GM19239 (cell line): ENCODE measurements at places on chromosomes 16 and 17.

DNA sequence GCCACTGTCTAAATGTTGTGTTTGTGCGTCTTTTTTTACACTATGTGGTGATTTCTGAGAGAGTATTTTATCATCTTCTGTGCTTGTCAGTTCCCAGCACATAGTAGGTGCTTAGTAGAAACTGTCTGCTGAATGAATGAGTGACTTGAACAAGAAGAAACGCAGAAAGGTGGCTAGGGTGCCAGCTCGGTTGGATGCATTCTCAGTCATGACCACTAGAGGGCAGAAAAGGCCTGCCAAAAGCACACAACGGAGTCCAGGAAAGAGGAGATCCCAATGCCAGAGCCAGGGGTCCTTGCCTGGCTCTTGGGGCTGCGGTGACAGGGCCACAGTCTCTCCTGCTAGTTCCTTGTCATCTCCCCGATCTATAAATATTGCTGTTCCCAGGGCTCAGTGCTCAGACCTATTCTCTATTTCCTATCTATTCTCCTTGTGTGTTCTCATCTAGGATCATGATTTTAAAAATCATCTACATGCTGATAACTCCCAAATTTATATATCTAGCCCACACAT lies 57.3 kb upstream of the CCL1 start:
- peak; percentile 76 for DNase-seq

DNA sequence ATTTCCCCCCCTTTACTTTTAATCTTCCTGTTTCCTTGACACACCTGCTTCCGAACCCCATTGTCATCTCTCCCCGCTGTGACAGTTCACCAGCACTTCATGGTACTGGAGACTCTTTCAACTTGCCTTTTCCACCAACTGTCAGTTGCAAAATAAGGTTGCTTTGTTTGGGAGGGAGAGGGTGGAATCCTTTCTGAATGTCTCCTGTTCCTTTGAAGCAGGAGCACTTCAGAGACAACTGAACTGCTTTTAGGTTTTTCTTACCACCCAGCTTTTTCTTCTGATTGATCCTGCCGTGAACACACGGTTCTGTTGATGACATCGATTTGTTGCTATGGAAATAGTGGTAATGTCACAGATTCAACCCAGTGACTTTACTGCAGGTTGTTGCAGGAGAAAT lies 42.0 kb downstream of the RPA1 start:
- DNase-seq = no peak

- no peak for DNase-seq
Observed at GRCh38 chr16:75235721-75236193, 15.7 kb downstream of the BCAR1 start.

GRCh38 chr17:9231449-9232154 lies 210.3 kb downstream of the NTN1 start:
- DNase-seq = no peak

DNA sequence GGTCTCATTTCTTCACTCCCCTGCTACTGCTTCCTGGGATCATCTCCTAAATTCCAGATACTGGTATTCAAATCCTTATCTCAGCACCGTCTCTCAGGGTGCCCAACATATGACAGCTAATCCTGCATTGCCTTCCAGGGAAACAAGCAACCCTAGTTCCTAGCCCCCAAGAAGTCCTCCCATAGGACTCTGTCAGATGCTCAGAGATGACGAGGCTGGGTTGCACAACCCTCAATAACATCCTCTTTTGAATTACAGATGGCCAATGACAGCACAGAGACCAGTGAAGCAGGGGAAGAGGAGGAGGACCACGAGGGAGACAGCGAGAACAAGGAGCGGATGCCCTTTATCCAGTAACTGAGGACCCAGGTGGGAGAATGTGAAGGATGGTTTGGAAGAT lies 45.0 kb upstream of the CLEC3A start:
- no peak for DNase-seq

DNA sequence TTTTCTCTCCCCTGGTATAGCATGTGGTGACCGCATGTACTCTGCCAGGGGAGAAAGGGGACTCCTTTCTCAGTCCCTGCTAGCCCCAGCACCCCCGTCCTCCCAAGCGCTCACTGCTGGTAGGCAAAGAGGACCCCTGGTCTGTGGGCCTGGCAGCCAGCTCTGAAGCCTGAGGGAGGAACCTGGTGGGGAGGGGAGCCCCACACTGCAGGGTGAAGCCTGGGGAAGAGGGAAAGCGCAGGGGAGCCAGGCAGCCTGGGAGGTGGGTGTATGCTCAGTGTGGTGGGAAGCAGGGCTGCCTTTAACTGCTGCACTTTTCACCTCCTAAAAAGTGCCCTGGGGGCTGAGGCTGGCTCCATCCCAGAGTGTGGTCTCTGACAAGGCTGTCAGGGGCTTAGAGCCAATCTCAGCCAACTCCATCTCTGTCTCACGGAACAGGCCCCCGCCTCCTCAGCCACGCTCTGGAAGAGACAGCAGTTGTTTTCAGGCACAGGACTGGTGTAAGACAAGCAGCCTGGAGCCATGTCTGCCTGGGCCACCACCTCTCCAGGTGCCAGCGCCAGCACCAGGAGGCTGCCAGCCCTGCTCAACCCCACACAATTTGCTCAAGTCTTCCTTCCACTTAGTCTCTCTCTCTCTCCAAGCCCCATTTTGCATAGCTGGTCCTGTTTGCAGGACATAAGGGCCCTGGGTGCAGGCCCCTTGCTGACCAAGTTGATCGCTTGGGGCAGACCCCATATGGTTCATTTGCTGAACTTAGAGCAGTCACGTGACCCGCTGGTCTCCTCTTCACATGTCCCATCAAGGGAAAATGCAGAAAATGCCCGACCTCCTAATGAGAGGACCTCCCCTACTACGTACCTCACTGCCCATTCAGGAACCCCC lies 14.7 kb upstream of the TBX2 start:
- DNase-seq = no peak
